ENCODE measurements at places on chromosomes 12 and 14.

GRCh38 chr14:38761033-38761432 is 342.0 kb downstream of the SEC23A start:
- DNase-seq: no peak

DNA sequence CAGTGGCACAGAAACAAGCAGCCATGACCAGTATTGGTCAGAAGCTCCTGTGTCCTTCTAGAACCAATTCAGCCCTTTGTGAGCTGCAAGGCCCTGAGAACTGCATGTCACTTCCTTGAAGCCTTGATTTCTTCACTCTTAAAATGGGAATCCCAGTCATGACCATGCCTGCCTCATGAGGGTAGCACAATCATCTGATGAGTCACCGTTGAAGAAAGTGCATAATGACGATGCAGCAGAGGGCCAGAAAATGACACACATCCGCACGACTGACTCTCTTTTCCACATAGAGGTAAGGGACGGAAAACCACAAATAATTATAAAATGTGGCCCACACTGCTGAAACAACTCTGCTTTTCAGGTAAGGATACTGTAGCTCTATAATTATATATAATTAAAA is 777.4 kb downstream of the BCL11B start:
- no peak for DNase-seq

- DNase-seq: no peak
Observed at GRCh38 chr12:54037360-54038283, 4.8 kb downstream of the HOXC5 start.

- DNase-seq: no peak
Observed at GRCh38 chr14:65184032-65184764, 81.9 kb upstream of the MAX start.

DNA sequence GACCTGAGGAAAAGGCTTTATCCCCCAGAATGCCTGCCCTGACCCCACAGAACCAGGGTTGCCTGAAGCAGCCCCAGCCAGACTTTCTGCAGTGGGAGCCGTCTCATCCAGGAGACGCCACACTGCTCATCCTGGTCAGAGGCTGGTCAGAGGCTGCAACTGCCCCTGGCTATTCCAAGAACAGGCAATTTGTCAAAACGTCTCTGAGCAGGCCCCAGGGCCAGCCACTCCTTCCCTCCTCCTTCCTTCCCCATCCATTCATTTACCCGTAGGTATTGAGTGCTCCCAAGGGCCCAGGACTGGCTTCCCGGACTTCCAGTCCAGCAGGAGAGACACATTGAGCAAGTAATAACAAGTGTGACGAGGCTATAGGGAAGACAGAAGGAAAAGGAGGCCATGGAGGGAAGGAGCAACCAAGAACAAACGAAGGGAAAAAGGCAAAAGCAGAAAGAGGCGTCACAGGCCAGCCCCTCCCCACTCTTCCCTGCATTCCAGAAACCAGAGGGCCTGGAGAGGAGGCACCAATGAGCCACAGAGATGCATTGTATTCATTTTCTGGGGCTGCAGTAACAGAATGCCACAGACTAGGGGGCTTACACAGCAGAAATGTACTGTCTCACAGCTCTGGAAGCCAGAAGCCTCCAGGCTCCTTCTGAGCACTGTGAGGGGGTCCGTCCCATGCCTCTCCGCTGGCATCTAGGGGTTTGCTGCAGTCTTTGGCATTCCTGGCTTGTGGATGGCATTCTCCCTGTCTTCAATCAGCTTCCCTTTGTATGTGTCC is 21.0 kb upstream of the CD9 start:
- DNase-seq: no peak

- DNase-seq: no peak
Observed at GRCh38 chr14:63248211-63248610, 44.0 kb downstream of the RHOJ start.

- DNase-seq: no peak
Observed at GRCh38 chr14:103803661-103804060, 43.7 kb downstream of the PPP1R13B start.

DNA sequence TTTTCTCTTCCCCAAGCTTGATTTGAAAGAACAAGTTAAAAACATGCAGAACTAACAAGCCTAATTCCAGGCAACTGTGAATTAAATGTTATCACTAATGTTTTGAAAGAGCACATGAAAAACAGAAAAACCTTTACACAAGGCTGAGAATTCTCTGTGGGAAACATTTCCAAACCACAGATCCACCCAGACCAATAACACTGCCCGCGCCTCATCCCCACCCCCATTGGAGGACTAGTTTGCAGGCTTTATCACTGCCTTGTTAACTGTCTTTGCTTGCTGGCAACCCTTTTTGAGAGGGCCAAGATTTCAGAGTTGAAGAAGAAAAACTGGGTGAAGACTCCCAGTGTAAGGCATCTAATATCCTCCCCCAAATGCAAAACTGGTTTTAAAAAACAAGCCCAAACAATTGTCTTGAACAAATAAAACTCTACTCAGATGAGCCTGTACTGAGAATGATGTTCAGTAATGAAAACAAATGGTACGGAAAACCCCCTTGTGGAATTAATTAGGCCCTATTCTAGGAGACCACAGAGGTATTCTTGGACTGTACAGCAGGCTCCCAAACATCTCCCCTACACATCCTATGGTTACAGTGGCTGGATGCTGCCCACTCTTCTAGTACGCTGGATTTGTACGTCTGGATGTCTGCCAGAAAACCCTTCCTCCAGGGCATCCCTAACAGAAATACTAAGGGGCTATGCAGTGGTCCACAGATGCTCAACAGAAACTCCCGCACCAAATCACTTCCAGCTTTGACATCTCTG is 5.8 kb downstream of the MAX start:
- no peak for DNase-seq

GRCh38 chr12:129594098-129594497 is 309.7 kb downstream of the TMEM132D start:
- no peak for DNase-seq

GRCh38 chr14:92558319-92558718 is 44.7 kb downstream of the RIN3 start:
- DNase-seq: no peak

- peak; percentile 29 for DNase-seq
Observed at GRCh38 chr14:53109105-53110041, 43.8 kb downstream of the DDHD1 start.

GRCh38 chr12:56014205-56014604 is 6.6 kb upstream of the IKZF4 start:
- DNase-seq: no peak

DNA sequence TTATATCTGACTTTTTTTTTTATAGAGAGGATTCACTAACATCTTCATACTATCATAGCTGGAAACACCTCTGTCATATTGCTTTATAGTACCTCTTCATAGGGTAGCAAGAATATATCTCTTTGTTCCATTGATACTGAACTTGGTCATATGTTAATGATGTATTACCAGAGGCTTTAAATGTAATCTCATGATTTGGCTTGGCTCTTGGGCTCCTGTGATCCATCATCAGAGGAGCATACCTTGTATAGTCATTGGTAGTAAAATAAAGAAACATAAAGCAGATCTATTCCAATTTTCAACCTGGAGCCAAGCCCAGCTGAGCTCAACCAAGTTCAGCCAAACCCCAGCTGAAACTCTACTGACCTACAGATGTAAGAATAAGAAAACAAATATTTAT is 43.2 kb upstream of the GRIN2B start:
- no peak for DNase-seq

GRCh38 chr12:40999210-40999609 is 188.9 kb upstream of the PDZRN4 start:
- no peak for DNase-seq

- DNase-seq: no peak
Observed at GRCh38 chr14:26622611-26623010, 24.8 kb upstream of the NOVA1 start.

DNA sequence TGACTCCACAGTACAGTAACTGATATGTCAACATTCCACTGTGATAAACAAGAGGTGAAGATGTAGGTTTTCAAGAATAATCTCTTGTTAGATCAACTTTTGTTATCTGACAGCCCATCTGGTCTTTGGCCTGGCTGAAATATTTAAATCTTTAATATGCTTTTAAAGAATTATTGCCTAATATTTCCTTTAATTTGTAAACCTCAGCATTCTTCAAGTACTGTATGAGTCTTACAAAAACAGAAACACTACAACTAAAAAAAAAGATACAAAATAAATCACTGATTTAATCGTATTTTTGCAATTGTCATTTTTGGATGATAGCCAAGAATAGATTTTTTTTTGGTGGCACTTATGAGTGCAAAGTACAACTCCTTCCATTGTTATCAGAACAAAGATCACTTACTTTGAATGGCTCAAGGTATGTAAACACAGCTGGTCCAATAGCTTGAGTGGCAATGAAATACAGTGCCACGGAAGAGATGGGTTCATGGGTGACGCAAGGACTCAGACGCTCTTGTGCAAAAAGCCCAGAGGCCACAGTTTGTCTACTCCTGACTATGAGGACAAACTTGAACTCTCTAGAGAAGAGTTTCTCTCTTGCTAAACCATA is 109.5 kb downstream of the PAX9 start:
- no peak for DNase-seq

DNA sequence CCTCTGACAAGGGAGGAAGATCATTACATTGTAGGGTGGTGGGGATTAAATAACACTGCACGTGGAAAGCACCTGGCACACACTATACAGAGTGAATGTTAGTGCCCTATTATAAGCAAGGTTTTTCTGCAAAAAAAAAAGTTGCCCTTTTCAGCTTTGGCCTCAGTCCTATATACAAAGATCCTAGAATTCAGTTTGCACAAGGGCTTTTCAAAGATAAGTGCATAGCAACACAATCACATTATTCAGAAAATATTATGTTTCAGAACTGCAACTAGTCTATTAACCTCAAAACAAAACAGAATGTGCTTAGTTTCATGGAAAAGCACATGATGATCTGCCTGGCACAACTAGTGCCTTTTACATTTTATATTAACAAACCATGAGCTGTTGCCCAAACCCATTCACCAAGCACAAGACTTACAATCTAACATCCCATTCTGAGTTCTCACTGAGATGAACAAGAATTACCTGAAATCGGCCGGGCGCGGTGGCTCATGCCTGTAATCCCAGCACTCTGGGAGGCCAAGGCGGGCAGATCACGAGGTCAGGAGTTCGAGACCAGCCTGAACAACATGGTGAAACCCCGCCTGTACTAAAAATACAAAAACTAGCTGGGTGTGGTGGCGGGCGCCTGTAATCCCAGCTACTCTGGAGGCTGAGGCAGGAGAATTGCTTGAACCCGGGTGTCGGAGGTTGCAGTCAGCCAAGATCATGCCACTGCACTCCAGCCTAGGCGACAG is 1.8 kb downstream of the TM7SF3 start:
- DNase-seq: no peak

GRCh38 chr14:59274991-59275391 is 86.5 kb downstream of the DAAM1 start:
- no peak for DNase-seq

GRCh38 chr14:77980475-77981321 is 180.8 kb downstream of the ADCK1 start:
- no peak for DNase-seq

DNA sequence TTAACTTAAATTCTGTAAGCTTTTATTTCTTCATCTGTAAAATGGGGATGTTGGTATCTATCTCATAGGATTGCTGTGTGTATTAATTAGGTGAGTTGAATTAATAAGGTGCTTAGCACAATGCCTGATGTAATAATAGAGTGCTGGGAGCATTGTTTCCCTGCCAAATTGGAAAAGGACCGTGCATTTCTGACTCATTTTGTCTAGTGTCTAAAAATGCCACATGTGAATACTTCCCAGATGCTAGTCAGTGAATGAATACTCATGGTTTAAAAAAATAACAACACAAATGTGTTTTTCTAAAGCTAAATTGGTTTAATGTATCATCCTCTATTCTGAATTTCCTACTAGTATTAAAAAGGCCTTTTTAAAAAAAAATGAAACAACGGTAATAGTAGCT is 45.4 kb upstream of the NEDD1 start:
- DNase-seq: no peak

DNA sequence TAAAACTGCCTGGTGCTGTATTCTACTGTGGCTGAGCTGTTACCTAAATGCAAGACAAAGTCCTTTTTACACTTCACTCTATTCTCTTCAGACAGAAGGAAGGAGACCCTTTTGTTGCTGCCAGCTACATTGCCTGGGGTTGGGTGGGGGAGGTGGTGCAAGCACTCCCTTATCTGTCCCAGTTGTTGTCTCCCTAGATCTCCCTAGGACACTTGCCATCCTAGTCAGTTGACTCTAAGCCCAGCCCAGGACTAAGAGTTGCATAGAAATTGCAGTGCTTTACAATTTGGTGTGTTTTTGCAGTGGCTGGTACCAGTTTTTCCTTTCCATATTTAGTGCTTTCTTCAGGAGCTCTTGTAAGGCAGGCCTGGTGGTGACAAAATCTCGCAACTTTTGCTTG is 35.1 kb downstream of the SCYL2 start:
- DNase-seq: no peak

DNA sequence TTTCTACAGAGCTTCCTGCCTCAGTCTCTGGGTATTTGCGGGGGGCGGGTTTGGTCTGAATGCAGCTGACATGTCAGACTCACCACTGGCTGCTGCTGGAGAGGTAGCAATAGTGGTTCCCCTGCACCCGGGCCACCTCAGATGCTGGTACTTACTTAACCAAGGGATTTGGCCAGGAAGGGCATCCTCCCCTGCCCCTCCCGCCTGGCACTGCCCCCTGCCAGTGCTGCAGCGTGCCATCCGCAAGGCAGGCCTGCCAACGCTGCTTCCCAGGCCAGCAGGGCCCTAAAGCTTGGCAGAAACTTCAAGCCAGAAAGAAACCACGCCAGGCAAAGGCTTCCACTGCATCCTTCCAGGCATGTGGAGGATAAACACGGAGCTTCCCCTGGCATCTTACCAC is 22.1 kb downstream of the RAB35 start:
- DNase-seq: no peak

DNA sequence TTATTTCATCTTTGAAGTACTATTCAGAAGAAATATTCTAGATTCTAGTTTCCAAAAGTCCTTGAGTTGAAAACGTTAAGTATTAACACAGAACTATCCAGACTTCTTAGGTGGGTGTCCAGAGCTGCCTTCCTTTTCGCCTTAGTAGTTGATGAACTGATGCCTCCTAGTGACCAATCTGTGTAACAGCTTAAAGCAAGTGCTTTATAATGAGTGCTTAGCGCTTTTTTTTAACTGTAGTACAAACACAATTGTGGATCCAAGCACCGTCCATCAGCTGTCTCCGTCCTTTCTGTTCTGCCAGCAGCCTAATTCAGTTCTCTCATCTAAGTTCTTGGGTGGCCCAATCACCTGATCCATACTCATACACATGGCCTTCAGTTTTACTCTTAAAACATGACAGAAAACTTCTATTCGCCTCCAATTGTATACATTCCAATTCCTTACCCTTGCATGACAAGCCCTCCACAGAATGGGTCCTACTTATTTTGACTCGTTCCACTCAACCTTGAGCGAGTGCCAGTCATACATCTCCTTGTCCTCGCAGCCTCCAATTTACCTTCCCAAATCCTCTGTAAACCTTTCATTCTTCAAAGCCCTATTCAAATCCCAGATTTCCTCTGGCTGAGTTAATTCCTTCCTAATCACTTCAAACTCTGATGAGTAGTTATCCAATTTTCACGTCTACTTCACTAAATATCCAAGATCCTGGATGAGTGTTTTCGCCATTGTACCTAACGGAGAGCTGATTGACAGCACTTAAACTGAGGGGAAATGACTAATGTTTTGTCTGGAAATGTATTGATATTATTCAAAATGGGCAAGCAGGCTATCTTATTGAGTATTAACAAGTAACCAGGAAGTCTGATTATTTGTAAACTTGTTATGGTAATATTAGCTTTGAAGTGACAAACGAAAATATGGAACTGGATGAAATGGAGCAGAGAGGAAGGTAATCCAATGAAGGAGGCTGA is 5.8 kb upstream of the PHLDA1 start:
- no peak for DNase-seq

All from stimulated activated CD4-positive, alpha-beta T cell treated with anti-CD3 and anti-CD28 coated beads, TNF-alpha, amount 100 ng/mL, for 4 hours (primary cell).